ENCODE measurements at places on chromosomes 6 and 20.

- H3K27ac ChIP-seq: no peak overlapping the region
- H3K36me3 ChIP-seq: no peaks in the 10 kb centered on the region
- no peak overlapping the region for H3K4me3 ChIP-seq
- no peaks in the 10 kb centered on the region for H3K27me3 ChIP-seq
- DNase-seq: no peak
- no peaks in the 10 kb centered on the region for H3K4me1 ChIP-seq
Measured at GRCh38 chr20:23744817-23745216, 5.9 kb downstream of the CST1 start.

DNA sequence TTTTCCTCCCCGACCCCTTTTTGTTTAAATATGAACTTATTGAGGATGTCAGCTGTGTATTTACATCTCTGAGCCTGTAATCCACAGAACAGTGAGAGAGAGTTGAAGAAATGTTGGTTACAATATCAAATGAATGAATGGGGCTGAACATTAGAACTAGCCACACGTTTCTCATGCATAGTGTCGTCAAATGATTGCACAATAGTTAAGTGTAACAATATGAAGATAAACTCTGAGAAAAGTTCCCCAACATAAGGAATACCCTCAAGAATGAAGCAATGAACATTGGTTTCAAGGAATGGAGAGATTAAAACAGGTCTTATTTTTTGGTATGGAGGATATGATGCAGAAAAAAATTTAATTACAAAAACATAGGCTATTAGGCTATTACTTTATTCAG is 100.5 kb upstream of the DTNBP1 start:
- DNase-seq: no peak
- no peaks in the 10 kb centered on the region for H3K27me3 ChIP-seq
- H3K4me1 ChIP-seq: no peaks in the 10 kb centered on the region
- H3K4me3 ChIP-seq: no peak overlapping the region

DNA sequence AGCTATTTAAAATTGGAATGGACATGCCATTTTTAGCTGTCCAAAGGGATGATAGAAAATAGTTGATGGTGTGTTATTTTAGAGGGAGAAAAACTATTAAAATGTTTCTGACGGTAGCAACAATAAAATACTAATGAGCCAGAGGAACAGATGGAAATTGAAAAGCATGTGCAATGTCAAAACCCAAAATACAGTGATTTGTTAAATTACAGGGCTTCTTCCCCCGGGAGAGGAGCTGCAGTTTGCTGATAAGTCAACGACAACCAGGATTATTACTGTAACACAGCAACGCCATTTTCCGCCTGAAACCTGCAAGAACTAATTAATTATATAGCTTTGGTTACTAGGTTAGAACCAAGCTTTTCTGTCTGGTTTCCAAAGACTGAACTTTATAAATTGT is 179.6 kb upstream of the SPTLC3 start:
- peaks cover 42% of the 10 kb centered on the region for H3K27me3 ChIP-seq
- H3K4me3 ChIP-seq: no peak overlapping the region
- no peak overlapping the region for H3K27ac ChIP-seq
- H3K4me1 ChIP-seq: no peaks in the 10 kb centered on the region
- H3K36me3 ChIP-seq: no peaks in the 10 kb centered on the region

GRCh38 chr20:33387177-33387576 is 14.1 kb downstream of the CDK5RAP1 start:
- H3K4me1 ChIP-seq: no peaks in the 10 kb centered on the region
- no peak overlapping the region for H3K27ac ChIP-seq
- no peak for DNase-seq
- H3K27me3 ChIP-seq: no peaks in the 10 kb centered on the region

DNA sequence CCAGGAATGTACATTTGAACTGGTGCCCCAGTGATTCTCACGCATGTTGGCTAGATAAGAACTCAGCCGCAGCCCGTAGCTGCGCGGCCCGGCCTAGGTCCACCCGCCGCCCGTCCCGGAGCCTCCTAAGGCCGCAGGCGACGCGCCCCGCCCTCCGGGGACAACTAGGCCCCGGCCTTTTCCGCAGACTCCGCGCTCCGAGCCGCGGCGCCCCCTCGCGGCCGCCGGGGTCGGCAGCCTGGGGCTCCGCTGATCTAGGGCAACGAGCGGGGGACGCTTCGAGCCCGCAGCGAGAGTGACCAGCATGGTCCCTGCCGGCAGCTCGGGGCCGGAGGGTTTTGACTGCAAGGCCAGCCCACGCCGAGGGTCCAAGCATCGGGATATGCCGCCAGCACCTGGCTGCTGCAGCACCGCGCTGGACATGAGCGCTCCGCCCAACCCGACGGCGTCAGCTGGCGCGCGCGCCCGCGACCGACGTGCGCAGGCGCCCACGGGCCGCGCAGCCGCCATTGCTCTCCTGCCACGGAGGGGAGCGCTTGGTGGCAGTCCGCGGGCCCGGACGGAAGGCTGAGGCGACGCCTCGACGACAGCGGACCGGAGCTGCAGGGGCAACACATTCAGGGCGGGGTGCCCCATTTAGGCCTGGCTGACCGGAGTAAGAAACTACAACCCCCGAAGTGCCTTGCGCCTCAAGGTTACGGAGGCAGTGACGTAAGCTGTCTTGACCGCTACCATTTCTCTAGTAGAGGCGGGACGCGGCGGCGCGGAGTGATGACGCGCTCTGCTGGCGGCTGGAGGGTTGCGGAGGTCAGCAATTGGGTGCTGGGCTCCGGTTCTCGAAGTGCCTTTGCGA is at the start of gene AP5S1:
AP5S1 (plus strand) TSS at position 500 of the 853 bp plus-strand sequence. CDS start 1,571 bp downstream, outside the sequence.
- H3K27ac ChIP-seq: peak within 1 kb of the TSS; percentile 92
- peaks cover 26% of the 10 kb centered on the region for H3K36me3 ChIP-seq
- no peaks in the 10 kb centered on the region for H3K27me3 ChIP-seq
- peaks cover 14% of the 10 kb centered on the region for H3K4me1 ChIP-seq

DNA sequence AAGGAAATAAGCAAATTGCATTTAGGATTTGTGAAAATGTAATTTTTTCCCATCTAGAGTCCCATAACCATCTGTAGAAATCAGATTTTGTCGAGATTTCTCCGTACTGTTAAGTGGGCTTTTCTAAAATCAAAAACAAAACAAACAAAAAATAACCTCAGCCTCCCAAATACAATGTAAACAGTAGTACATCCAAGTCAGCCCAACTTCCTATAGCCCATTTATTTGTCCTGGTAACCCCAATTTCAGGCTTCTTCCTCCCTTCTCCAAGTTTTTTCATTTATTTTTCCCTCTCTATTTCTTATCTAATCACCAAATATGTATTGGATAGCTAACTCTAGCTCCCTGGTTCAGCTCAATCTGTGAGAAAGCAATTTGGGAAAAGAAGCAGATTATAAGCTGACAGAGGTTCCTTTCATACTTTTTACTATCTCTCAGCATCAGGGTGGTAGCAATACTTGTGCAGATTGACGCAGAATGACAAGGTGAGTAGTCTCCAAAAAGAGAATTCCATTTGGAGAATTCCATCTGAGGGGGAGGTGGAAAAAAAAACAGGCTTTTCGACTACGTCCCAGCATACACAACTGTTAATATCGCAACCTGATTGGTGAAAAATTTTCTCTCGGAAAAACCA is 132.6 kb upstream of the BTN3A2 start:
- H3K36me3 ChIP-seq: peaks cover 31% of the 10 kb centered on the region
- peak overlapping the region; percentile 66 for H3K4me3 ChIP-seq
- H3K4me1 ChIP-seq: peaks cover 31% of the 10 kb centered on the region
- H3K27me3 ChIP-seq: no peaks in the 10 kb centered on the region
- no peak for DNase-seq
- H3K27ac ChIP-seq: peak overlapping the region; percentile 81

DNA sequence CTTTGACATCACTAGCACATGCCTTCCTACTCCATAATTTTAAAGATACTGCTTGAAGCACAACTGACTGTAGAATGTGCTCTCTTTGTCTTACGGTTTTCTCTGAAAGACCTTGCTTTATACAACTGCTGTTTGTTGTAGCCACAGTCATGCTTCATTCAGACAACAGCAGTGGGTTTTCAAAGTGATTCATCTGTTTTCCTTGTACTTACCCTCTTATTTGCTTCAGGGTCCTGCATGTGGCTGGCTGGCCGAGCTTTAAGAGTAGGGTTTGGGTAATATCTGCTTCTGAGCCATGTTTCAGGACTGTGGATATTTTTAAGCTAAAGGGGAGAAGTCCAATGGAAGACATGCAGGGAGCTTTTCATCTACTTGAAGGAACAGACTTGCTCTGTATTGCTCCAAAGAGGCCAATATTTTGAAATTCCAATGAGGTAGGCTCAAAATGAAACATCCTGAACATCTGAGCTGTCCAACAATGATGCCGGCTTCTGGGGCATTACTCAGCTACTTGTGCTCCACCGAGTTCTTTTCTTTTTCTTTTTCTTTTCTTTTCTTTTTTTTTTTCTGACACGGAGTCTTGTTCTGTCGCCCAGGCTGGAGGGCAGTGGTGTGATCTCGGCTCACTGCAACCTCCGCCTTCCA is 160.2 kb upstream of the SGK1 start:
- no peaks in the 10 kb centered on the region for H3K27me3 ChIP-seq
- H3K36me3 ChIP-seq: no peaks in the 10 kb centered on the region
- DNase-seq: no peak
- H3K4me1 ChIP-seq: peaks cover 31% of the 10 kb centered on the region

GRCh38 chr20:44532259-44532980 is 10.6 kb upstream of the SERINC3 start:
- no peak for DNase-seq
- no peak overlapping the region for H3K27ac ChIP-seq
- no peaks in the 10 kb centered on the region for H3K36me3 ChIP-seq
- H3K27me3 ChIP-seq: no peaks in the 10 kb centered on the region
- no peak overlapping the region for H3K4me3 ChIP-seq
- H3K4me1 ChIP-seq: no peaks in the 10 kb centered on the region

- H3K4me3 ChIP-seq: no peak overlapping the region
- no peaks in the 10 kb centered on the region for H3K36me3 ChIP-seq
- DNase-seq: peak; percentile 37
- H3K27me3 ChIP-seq: no peaks in the 10 kb centered on the region
Measured at GRCh38 chr20:15236812-15237211, 899.4 kb upstream of the FLRT3 start.

DNA sequence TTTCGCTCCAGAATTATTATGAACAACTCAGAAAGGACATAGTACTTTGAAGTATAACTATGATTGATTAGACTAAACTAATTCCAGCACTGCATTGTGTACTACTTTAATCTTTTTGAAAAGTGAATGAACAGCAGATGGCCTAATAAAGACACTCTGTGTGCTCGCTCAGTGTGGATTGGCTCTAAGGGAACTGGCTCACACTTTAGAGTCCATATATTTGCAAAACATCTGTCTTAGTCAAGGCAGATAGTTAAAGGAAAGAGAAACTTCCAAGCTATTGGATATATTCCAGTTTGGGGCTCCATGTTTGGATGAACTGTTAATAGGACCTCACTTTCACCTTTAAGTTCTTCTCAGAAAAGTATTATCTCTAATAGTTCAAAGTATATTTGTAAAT is 218.9 kb downstream of the EYA4 start:
- H3K27me3 ChIP-seq: no peaks in the 10 kb centered on the region
- H3K36me3 ChIP-seq: no peaks in the 10 kb centered on the region
- no peak overlapping the region for H3K4me3 ChIP-seq
- no peak for DNase-seq
- no peaks in the 10 kb centered on the region for H3K4me1 ChIP-seq

GRCh38 chr6:113732384-113732966 is 124.7 kb upstream of the MARCKS start:
- no peaks in the 10 kb centered on the region for H3K36me3 ChIP-seq
- H3K27me3 ChIP-seq: no peaks in the 10 kb centered on the region
- DNase-seq: no peak
- H3K4me1 ChIP-seq: peaks cover 14% of the 10 kb centered on the region

DNA sequence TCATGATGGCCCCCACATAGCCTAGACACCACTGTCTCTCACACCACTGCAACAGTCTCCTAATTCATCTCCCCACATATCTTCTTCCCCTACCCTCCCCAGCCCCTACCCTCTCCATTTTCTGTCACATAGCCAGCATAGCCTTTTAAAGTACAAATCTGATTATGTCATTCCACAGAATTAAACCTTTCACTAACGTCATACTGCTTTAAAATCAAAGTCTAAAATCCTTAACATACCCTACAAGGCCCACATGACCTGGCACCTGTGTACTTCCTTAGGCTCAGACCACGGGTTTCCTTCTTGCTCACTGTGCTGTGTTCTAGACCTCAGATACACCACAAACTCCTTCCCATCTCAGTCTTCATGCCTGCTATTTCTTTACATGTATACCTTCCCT is 5.9 kb downstream of the OSTM1 start:
- H3K4me1 ChIP-seq: peaks cover 8% of the 10 kb centered on the region
- H3K27ac ChIP-seq: no peak overlapping the region
- DNase-seq: no peak
- peaks cover 6% of the 10 kb centered on the region for H3K36me3 ChIP-seq
- no peak overlapping the region for H3K4me3 ChIP-seq

GRCh38 chr20:21933526-21933925 is 228.1 kb downstream of the PAX1 start:
- H3K36me3 ChIP-seq: no peaks in the 10 kb centered on the region
- no peaks in the 10 kb centered on the region for H3K27me3 ChIP-seq
- H3K27ac ChIP-seq: no peak overlapping the region
- H3K4me1 ChIP-seq: no peaks in the 10 kb centered on the region
- no peak for DNase-seq

- peaks cover 24% of the 10 kb centered on the region for H3K4me1 ChIP-seq
- no peak for DNase-seq
- no peaks in the 10 kb centered on the region for H3K36me3 ChIP-seq
- no peak overlapping the region for H3K4me3 ChIP-seq
Measured at GRCh38 chr20:57922706-57923105, 212.9 kb upstream of the PMEPA1 start.
